ENCODE measurements at places on chromosomes 1 and 21.

DNA sequence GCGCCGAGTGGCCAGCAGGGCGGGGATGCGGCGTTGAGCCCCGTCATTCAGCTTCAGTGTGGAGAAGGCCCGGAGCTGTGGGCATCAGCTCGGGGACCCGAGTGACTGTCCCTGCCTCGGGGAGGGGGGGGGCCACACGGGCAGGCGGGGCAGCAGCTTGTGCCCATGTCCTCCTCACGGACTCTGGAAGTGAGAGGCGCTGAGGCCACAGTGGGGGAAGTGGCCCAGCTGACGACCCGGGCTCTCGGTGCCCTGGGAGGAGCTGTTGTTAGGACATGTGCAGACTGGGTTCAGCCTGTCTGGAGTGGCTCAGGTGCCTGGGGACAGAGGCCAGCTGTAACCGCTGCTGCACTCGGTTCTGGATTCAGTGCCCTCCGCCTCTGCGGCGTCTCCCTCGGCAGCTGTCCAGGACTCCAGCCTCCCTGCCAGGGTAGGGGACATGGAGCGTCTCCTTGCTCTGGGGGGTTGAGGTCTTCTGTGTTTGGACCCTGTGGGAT, 71.1 kb downstream of the SKI start:
- no peak for DNase-seq

DNA sequence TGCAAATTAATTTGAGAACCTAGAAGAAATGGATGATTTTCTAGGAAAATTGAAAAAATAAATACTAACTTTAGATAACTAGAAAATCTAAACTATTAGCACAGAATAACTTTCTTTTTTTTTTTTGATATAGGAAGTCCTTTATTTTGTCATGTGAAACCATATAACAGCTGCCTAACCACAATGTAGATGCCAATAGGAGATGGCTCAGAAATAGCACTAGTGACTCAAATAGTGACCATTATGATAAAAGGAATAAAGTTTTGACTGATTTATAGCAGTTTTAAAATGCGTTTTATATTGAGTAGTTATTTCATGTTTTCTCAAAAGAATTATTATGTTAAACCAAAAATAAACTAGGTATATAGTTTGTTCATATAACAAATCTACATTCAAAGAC, 158.0 kb upstream of the CACYBP start:
- DNase-seq = no peak

DNA sequence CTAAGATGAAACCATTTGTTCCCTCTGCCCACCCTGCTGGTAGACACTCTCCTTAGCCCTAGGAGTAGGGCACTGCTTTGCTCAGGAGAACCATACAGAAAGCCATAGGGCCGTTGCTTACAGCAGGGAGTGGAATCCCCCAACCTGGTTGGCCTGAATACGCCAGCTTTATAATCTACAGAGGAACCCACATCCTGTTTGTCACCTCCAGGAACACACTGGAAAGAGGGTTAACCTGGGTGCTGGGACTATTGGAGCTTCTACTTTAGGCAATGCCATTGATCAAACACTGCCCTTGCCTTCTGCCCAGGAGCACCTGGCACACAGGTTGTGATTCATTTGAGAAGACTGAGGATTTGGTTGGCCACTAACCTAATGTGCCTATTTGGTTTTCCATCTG, 124.8 kb downstream of the TNR start:
- DNase-seq = no peak

- no peak for DNase-seq
Observed at GRCh38 chr1:89688607-89689006, 55.7 kb downstream of the LRRC8C start.

GRCh38 chr1:115797486-115797885, 29.0 kb upstream of the CASQ2 start:
- no peak for DNase-seq

GRCh38 chr1:48200166-48200900, 22.2 kb upstream of the SLC5A9 start:
- no peak for DNase-seq

- DNase-seq = no peak
Observed at GRCh38 chr1:184385865-184386311, 941 bp upstream of the C1orf21 start.

- no peak for DNase-seq
Observed at GRCh38 chr1:226902601-226903000, 32.2 kb downstream of the PSEN2 start.

DNA sequence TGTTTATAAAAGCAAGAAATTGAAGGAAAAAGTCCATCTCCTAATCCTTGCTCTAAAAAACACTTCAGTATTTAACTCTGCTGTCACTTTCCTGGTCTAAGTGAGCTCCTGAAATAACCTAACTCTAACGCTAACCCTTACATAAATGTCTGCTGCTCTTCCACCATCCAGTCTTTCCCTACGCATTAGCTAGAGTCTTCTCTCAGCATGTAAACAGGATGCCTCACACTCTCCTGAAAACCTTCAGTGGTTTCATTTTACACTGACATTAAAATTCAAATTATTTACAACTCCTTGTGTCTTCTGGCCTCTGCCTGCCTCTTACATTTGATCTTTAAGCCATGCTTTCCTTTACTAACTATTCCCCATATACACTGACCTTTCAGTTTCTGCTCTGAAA, 697.6 kb upstream of the CXADR start:
- no peak for DNase-seq

GRCh38 chr1:26996665-26997064, 3.2 kb downstream of the TRNP1 start:
- DNase-seq = no peak

DNA sequence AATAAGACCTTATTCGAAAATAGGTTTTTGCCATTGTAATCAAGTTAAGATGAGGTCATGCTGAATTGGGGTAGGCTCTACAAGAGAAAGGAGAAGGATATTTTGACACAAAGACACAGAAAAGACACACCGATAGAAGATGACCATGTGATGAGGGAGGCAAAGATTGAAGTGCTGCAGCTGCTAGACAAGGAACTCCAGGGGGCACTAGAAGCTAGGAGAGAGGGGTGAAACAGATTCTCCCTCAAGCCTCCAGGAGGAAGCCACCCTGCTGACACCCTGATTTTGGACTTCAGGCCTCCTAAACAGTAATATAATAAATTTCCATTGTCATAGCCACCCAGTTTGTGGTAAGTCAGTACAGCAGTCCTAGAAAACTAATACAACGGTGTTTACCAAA, 506.8 kb upstream of the CAMK1G start:
- no peak for DNase-seq

DNA sequence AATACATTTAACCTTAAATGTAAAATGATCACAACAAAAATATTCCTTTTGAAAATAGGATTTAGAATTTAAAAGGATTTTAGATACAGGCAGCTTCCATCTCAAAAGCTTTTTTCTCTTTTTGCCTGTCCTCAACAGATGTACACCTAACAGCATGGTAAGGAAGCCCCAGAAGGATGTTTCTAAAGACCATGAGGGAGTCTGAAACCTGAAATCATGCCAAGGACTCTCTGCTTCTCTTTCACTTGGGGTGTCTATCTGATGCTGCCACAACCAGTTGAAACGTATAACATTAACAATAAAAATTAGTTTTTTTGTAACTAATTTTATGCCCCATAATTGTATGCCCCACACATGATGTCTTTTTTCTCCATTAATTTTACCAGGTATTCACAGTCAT, 5.4 kb upstream of the ZNF281 start:
- no peak for DNase-seq
